Activated CD4-positive, alpha-beta T cell treated with anti-CD3 and anti-CD28 coated beads for 1 hour (primary cell): ENCODE measurements at places on chromosomes 2 and 18.

GRCh38 chr18:26617151-26617554 lies 68.8 kb upstream of the KCTD1 start:
- no peak for DNase-seq

- DNase-seq = no peak
Measured at GRCh38 chr2:105990624-105991023, 203.5 kb downstream of the UXS1 start.

- DNase-seq = no peak
Measured at GRCh38 chr2:41723526-41723925, 324.3 kb upstream of the PKDCC start.

DNA sequence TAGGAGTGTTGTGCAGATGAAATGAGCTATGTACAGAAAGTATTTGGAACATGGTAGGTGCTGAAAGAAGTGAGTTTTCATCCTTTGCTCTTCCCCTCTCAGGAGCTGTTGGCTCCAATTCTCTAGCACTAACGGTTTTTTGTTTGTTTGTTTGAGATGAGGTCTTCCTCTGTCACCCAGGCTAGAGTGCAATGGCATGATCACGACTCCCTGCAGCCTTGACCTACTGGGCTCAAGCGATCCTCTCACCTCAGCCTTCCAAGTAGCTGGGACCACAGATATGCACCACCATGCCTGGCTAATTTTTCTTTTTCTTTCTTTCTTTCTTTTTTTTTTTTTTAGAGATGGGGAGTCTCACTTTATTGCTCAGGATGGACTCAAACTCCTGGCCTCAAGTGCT lies 12.8 kb downstream of the ABCG5 start:
- DNase-seq = no peak

DNA sequence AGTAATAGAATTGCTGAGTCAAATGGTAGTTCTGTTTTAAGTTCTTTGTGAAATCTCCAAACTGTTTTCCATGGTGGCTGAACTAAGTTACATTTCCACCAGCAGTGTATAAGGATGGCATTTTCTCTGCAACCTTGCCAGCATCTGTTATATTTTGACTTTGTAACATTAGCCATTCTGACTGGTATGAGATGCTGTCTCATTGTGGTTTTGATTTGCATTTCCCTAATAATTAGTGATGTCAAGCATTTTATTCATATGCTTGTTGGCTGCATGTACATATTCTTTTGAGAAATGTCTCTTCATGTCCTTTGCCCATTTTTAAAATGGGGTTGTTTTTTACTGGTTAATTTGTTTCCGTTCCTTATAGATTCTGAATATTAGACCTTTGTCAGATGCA lies 63.9 kb downstream of the LANCL1 start:
- no peak for DNase-seq

GRCh38 chr2:122063716-122064115 lies 308.3 kb downstream of the TSN start:
- no peak for DNase-seq

DNA sequence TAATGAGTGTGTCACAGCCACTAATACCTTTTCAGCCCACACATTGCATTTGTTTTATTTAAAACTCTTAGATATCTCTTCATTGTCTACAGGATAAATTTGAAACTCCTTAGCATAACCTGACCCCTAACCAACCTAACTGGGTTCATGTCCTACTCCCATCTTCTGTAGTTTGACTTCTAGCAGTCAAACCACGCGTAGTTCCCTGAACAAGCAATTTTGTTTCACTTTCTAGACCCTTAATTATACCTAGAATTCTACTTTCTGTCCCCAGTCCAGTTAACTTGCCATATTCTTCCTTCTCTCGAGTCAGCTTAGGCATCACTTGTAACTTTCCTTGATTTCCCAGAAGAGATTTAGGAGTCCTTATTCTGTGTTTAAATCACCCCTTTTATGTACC lies 55.1 kb downstream of the RBBP8 start:
- no peak for DNase-seq

DNA sequence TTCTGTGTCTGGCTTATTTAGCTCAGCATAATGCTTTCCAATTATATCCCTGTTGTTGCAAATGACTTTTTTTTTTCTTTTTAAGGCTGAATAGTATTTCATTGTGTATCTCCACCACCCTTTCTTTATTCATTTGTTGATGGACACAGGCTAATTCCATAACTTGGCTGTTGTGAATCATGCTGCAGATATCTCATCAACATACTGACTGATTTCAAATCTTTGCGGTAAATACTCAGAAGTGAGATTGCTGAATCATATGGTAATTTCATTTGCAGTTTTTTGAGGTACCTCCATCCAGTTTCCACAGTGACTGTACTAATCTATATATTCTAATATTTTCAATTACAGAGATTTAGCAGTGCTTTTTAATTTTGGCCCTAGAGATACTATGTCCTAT lies 266.2 kb downstream of the TMX3 start:
- no peak for DNase-seq

DNA sequence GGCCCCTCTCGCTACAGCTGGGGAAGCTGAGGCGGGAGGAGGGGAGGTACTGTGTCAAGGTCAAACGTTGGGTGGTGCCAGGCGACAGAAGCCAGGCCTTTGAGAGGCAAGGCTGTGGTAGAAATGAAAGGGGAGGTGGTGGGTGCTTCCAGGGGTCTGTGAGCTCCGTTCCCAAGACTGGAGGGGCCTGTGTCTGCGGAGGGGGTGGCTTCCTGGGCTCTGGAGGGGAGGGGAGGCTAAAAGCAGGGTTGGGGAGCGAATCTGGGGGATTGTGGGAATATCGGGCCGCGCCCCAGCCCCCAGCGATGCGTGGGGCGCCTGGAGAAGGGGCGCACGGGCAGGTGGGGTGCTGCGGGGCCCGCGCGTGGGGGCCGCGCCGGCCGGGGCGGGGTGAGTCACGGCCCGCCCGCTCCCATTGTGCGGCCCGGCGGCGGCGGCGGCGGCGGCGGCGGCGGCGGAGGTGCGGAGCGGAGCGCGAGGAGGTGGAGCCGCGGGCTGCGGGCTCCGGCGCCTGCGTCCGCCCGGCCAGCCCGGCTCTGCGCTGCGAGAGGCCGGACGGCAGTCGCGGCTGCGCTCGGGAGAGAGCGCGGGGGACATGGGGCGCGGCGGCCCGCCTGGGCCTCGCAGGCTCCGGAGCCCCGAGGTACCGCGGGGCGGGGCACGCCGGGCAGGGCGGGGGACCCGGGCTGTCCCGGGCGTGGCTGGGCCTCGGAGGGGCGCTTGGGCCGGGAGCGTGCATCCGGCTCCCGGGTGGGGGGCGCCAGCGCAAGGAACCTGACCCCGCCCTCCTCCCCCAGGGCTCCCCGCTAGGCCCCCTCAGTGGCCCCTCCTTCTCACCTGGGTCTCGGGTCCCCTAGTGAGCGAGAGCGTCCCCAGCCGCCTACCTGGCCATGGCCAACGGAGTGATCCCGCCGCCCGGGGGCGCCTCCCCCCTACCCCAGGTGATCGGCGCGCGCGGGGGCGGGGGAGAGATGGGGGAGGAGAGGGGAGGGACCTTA lies at the start of gene SLC4A3:
Gene SLC4A3, plus strand, starts transcription at position 528 of the 998 bp plus-strand sequence. Its CDS starts 363 bp downstream, at position 891.
- no peak for DNase-seq

DNA sequence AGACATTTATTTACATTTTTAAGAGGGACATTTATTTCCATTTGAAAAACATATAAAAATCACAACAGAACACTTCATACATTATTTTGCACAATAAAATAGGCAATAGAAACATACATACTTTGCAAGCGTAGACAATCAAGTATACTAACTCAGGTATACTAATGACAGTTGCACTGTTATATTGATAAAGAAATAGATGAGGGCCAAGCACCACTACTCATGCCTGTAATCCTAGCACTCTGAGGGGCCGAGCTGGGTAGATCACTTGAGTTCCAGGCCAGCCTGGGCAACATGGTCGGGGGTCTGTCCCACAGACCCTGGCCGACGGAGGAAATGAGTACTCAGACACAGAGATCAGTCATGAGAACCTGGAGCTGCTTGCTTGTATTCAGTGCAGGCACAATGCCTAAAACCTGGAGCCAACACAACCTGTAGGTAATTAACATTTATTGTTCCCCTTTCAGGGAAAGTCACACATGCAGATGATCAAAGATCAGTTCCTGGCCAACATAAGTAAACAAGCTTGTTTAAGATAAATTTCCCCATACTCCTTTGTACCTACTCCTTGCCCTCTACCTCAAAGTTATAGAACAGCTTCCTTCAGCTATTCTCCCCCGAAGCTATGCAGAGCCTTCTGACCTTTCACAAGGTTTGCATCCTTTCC lies 1960.2 kb downstream of the SUCLG1 start:
- no peak for DNase-seq

- no peak for DNase-seq
Measured at GRCh38 chr2:191415101-191415500, 169.9 kb downstream of the MYO1B start.

GRCh38 chr2:69335311-69335710 lies 51.7 kb downstream of the GFPT1 start:
- no peak for DNase-seq

DNA sequence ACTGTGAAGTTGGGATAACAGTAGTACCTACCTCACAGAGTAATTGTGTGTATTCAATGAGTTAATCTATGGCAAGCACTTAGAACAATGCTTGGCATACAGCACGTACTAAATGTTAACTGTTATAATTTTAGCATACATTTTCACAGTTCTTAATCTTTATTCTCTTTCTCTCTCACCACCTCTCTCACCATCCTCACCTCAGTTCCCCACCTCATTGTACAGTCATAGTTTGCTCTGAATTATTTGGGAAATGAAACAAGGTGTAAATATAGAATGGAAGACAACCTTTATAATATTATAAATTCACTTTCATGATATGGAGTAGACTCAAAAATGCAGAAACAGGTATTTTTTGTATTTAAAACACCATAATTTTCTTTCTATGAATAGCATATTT lies 40.0 kb upstream of the DNAH7 start:
- no peak for DNase-seq

DNA sequence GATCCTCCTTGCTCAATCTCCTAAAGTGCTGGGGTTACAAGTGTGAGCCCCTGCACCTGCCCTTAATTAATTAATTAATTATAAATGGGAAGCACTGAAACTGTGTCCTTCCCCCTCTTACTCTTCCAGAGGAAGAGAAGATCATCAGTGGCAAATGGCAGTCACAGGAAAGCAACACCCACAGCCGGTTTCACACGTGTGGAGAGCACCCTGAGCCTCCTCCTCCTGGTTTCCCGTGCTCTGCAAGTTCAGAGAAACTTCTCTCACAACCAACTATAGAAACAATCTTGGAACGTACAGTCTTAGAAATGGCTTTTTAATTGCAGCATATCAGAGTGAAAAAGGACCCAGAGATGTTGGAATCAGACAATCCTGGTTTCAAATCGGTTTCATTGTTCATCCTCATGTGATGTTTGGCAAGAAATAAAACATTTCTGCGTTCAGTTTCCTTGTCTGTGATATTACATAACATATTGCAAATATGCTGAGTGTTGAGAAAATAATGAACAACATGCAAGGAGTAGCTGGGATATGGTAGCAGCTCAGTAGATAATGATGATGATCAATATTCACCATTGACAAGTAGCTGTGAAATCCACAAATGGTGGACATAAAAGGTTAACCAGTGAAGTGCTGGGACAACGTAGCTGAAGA lies 141.0 kb upstream of the KCTD1 start:
- DNase-seq = no peak

DNA sequence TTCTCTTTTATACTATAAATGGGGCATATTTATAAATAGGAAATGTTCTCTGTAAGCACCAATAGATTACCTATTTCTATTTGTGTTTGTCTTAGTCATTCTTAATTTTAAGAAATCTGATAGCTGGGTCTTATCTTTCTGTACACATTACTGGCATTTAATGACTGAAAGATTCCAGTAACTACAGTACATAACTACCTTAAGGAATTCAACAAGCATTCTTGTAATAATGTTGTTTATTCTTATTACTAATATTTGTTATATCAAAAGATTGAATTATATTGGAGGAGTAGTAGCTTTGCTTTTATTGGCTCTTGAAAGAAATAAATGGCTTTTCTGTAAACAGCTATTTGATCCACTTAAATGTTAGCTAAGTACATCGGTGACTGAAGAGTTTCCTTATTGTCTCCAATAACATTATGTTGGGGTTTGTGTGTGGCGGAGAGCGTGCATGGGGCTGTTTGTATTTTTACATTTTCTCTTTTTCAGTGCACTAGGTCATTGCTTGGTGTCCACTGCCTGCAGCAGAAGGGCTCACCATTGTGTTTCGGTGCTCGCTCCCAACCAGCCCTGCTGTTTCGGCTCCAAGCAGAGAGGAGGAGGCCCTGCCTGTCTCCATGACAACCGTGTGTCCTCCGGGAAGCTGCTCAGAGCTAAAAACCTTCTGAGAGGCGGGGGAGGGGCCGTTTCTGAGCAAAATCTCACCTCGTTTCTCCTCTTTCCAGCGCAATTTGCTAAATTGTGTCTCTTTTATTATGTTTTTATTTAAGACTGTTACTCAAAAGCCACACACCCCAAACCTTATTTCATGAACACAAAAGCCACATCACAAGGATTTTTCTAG lies 112.5 kb upstream of the SLC38A11 start:
- DNase-seq = no peak

- no peak for DNase-seq
Measured at GRCh38 chr18:49459404-49460171, 857 bp downstream of the DYM start.

- no peak for DNase-seq
Measured at GRCh38 chr18:53864770-53865169, 359.7 kb downstream of the MBD2 start.

DNA sequence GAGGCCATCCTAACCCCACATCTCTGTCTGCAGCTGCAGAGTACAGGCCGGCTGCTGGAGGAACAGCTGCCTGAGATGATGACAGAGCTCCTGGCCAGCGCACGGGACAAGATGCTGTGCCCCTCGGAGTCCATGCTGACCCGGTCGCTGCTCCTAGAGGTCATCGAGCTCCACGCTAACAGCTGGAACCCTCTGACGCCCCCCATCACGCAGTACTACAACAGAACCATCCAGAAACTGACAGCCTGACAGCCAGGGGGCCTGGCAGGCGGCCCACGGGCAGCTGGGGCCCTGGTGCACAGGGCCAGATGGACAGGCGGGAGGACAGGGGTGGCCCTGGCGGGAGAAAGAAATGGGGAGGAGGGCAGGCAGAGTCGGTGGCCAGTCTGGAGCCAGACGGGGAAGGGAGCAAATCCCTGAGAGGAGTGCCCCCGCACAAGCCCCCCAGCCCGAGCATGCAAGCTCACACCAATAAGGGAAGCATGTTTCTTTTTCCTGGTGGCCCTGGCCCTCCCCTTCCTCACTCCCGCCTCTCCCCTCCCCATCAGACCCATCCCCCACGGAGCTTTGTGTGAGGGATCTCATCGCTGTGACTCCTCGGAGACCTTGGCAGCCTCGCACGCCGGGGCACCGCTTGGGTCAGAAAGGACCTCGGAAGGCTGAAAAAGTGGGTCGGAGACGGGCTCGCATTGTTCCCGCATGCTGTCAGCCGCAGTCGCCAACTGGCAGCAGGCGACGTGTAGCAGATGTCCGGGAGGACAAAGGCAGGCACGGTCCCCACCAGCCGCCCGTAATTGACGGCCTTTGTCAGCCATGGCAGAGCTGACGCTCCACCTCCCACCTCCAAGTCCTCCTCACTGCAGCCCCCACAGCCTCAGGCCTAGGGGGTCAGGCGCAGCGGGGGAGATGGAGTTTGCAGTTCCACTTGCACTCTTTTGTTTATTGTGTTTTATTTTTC lies 91.2 kb downstream of the SMAD7 start:
- no peak for DNase-seq

- no peak for DNase-seq
Measured at GRCh38 chr18:39737869-39738268, 2172.3 kb upstream of the CELF4 start.

- DNase-seq = no peak
Measured at GRCh38 chr18:60500960-60501359, 128.4 kb upstream of the MC4R start.
